ENCODE measurements at places on chromosomes 12 and 14. TPM values are rescaled to one million over a fixed set of nuclear protein-coding genes. Genes with fewer than 3 reads are reported as not detected.

DNA sequence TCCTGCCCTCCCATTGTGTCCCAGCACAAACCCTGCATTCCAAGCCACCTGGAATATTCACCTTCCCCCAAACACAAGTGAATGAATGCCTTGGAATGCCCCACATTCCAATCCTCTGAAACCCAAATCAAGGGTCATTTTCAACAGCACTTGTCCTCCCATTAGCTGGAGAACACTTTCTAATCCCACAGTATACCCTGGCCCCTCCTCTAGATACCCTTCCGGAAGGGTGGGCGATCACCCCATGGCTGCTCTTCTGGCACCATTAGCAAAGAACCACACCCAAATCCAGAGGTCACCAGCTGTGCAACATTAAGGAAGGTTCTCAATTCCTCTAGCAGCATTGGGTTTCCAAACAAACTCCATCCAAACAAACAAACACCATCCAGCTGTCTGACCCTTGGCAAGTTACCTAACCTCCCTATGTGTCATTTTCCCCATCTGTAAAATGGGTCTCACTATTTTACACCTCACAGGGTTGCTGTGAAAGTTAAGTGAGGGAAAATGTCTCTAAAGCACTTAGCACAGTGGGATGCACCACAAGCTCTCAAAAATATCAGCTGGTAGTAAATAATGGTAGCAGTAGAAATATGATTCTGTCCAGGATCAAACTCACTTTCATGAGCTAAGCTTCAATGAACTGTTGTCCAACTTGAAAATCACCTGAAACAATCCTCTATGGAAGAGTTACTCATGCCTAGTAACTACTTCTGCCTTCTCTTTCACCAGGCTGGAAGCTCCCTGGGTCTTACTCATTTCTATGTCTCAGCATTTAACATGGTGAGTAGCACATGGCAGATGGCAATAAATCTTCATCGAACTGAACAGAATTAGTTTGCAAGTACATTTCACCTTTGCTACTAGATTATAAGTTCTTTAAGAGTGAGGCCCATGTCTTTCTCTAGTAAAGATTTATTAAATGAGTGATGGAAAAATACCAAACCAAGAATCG, 5.3 kb downstream of the NUAK1 start:
- peaks cover 49% of the 10 kb centered on the region for H3K4me1 ChIP-seq
- DNase-seq: peak; percentile 40

DNA sequence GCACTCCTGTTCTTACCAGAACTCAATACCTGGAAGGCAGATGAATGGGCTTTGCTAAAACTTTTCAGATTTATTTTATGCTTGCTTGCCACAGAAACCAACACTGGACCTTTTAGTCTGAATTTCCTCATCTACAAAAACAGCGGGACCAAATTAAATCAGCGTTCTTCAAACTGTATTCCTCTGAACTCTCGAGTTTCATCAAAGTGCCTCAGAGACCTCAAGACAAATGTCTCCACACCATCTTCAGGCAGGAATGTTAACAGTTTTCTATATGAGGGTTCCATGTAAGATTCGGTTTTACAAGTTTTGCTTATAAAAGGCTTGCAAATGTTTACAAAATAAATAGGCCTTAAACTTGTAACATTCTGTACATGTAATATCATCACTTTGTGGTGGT, 74.6 kb downstream of the MED13L start:
- H3K36me3 ChIP-seq: no peaks in the 10 kb centered on the region
- H3K27ac ChIP-seq: peak overlapping the region; percentile 64
- no peak for DNase-seq
- H3K4me1 ChIP-seq: peaks cover 24% of the 10 kb centered on the region

The AKAP5 gene
- 3.2 TPM for total RNA-seq

The CMA1 gene
- not detected for total RNA-seq
